ENCODE measurements at places on chromosomes 11 and 22. TPM values are rescaled to one million over a fixed set of nuclear protein-coding genes. Genes with fewer than 3 reads are reported as not detected.

GRCh38 chr11:85040166-85040565 is 587.0 kb downstream of the DLG2 start:
- H3K36me3 ChIP-seq = no peaks in the 10 kb centered on the region
- H3K27ac ChIP-seq = no peak overlapping the region
- no peak overlapping the region for H3K4me3 ChIP-seq
- DNase-seq = peak; percentile 21

DSCAML1 gene
- total RNA-seq = not detected

DNA sequence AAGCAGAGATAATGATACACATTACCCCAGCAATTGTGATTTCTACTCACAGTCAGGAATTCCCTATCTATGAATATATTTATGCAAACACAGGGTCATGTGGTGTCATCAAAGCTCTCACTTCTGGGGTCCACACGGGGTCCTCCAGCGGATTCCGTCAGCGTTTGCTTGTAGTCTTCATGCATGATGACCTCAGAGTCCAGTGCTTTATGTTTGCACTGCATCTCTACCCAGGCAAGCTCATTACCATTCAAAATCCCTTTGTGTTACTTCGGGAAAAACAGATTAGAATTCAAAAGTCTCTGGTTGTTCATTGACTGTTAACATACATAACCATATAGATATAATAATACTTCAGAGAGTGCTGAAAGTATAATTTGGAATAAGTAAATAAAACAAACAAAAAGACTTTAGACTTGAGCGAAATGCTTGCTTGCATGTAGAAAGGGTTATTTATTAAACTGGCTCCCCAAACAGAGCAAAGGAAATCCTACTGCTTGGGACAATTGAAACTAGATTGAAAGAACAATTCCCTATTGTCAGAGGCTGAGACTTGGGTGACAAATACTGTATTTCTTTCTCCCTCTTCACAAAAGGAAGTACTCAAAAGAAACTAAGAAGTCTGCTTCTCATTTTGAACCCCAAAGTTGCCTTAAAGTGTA is 423.1 kb downstream of the ETS1 start:
- H3K27ac ChIP-seq = no peak overlapping the region
- H3K4me1 ChIP-seq = no peaks in the 10 kb centered on the region
- no peaks in the 10 kb centered on the region for H3K36me3 ChIP-seq
- no peaks in the 10 kb centered on the region for H3K27me3 ChIP-seq
- H3K4me3 ChIP-seq = no peak overlapping the region

- H3K36me3 ChIP-seq = no peaks in the 10 kb centered on the region
- peaks cover 14% of the 10 kb centered on the region for H3K27me3 ChIP-seq
- peak overlapping the region; percentile 61 for H3K4me3 ChIP-seq
Measured at GRCh38 chr11:1570896-1571759, 943 bp downstream of the DUSP8 start.

DNA sequence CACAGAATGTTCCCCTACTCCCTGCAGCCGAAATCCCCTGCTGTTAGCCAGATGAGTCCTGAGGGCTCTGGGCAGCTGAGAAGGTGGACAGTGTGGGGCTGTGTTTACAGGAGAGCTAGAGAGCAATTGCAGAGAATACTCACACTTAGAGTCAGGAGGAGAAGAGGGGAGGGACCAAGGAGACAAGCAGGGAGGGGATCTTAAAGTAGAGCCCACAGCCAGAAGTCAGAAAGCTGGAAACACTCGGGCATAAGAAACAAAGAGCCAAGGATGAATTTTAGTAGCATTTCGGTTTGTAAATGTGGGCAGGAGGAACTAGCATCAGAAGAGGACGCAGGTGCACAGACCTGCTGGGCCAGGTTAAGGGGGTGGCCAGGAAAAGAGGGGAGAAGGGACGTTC is 1435.9 kb downstream of the BRD1 start:
- H3K4me3 ChIP-seq = no peak overlapping the region
- DNase-seq = no peak
- no peaks in the 10 kb centered on the region for H3K27me3 ChIP-seq
- no peaks in the 10 kb centered on the region for H3K36me3 ChIP-seq

DNA sequence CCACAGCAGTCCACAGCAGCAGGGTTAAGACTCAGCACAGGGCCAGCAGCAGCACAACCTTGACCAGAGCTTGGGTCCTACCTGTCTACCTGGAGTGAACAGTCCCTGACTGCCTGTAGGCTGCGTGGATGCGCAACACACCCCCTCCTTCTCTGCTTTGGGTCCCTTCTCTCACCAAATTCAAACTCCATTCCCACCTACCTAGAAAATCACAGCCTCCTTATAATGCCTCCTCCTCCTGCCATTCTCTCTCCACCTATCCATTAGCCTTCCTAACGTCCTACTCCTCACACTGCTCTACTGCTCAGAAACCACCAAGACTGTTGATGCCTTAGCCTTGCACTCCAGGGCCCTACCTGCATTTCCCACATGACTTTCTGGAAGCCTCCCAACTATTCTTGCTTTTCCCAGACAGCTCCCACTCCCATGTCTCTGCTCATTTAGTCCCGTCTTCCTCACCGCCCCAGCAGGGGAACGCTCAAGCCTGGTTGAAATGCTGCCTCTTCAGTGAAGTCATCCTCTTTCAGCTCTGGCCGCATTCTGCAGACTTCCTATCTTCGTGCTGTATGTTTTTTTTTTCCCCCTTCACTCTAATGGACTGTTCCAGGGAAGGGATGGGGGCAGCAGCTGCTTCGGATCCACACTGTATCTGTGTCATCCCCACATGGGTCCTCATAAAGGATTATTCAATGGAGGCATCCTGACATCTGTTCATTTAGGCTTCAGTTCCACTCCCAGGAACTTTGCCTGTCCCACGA is 3.3 kb downstream of the IL18BP start:
- H3K27ac ChIP-seq = no peak overlapping the region
- no peak overlapping the region for H3K4me3 ChIP-seq
- DNase-seq = no peak
- peaks cover 50% of the 10 kb centered on the region for H3K36me3 ChIP-seq
- no peaks in the 10 kb centered on the region for H3K4me1 ChIP-seq
- no peaks in the 10 kb centered on the region for H3K27me3 ChIP-seq

TBCEL gene
- total RNA-seq = 30.1 TPM

GRCh38 chr22:38700270-38700788 is 414 bp downstream of the JOSD1 start:
- no peaks in the 10 kb centered on the region for H3K36me3 ChIP-seq
- peak overlapping the region; percentile 97 for H3K27ac ChIP-seq
- H3K4me1 ChIP-seq = peaks cover 48% of the 10 kb centered on the region
- H3K4me3 ChIP-seq = peak overlapping the region; percentile 76
- DNase-seq = no peak
- H3K27me3 ChIP-seq = no peaks in the 10 kb centered on the region

NXPE2 gene
- 0.11 TPM for total RNA-seq

- H3K4me1 ChIP-seq = peaks cover 6% of the 10 kb centered on the region
- peaks cover 2% of the 10 kb centered on the region for H3K27me3 ChIP-seq
- H3K27ac ChIP-seq = no peak overlapping the region
- no peaks in the 10 kb centered on the region for H3K36me3 ChIP-seq
- DNase-seq = no peak
Measured at GRCh38 chr22:39132871-39133524, 19.5 kb downstream of the CBX7 start.

GRCh38 chr22:37501610-37502341 is 15.6 kb upstream of the MFNG start:
- H3K36me3 ChIP-seq = peaks cover 16% of the 10 kb centered on the region
- peak; percentile 86 for DNase-seq
- H3K4me1 ChIP-seq = peaks cover 40% of the 10 kb centered on the region
- H3K27me3 ChIP-seq = no peaks in the 10 kb centered on the region
- H3K27ac ChIP-seq = peak overlapping the region; percentile 66
- H3K4me3 ChIP-seq = no peak overlapping the region

- H3K4me1 ChIP-seq = peaks cover 5% of the 10 kb centered on the region
- peaks cover 16% of the 10 kb centered on the region for H3K27me3 ChIP-seq
- H3K27ac ChIP-seq = no peak overlapping the region
- no peak for DNase-seq
- H3K36me3 ChIP-seq = no peaks in the 10 kb centered on the region
Measured at GRCh38 chr11:44771841-44772240, 45.1 kb downstream of the TSPAN18 start.

DNA sequence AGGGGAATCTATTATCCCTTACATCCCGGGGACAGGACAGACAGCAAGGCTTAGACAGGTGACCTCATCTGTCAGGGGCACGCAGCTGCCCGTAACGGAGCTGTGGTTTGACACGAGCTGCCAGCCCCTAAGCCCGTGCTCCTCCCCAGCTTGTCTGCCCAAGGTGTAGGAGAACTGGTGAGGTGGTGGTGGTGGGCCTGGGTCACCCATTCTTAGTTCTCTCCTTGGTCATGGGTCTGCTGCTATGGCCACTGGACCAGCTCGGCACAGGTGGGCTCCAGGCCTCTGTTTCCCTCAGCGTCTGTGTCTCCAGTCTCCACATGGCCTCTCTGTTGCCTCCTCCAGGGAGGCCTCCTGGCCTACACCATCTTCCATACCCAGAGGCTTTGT is 5.4 kb downstream of the PARVG start:
- no peak for DNase-seq
- H3K4me3 ChIP-seq = no peak overlapping the region
- H3K27me3 ChIP-seq = peaks cover 12% of the 10 kb centered on the region
- no peaks in the 10 kb centered on the region for H3K4me1 ChIP-seq
- no peaks in the 10 kb centered on the region for H3K36me3 ChIP-seq
- no peak overlapping the region for H3K27ac ChIP-seq
